ENCODE measurements at places on chromosomes 16 and 17.

DNA sequence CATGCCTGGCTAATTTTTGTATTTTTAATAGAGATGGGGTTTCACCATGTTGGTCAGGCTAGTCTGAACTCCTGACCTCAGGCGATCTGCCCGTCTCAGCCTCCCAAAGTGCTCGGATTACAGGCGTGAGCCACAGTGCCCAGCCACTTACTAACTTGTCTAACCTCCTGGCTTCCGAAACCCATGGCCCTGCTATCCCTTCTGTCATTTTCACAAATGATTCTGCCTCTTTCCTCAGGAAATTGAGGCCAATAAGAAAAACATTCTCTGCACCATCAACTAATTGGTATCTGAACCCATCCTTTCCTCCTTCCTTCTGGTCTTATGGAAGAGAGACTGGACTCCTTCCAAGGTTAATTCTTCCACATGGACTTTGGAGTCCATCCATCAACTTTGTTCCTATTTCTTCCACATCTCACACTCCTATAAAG, 27.9 kb upstream of the TNRC6A start:
- no peak for DNase-seq

GRCh38 chr16:70572050-70572925, 48.7 kb downstream of the SF3B3 start:
- DNase-seq: no peak

DNA sequence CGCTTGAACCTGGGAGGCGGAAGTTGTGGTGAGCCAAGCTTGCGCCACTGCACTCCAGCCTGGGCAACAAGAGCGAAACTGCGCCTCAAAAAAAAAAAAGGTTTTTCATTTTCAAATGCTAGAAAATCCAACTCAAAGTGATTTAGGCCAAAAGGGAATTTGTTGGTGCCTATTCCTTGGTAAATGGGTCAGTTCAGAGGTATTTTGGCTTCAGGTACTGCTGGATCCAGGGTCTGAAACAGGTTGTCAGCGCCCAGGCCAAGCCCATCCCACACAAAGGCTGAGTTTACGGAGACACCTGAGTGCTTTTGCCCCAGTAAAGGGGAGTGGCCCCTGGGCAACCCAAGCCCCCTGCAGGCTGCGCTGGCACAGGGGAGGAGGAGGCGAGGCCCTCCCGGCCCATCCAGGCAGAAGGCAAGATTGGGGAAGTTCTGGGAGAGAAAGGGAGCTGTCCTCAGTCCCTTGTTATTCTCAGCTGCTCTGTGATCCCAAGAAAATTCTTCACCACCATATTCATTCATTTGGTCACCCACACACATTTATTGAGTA, 8.5 kb upstream of the JPH3 start:
- DNase-seq: no peak

DNA sequence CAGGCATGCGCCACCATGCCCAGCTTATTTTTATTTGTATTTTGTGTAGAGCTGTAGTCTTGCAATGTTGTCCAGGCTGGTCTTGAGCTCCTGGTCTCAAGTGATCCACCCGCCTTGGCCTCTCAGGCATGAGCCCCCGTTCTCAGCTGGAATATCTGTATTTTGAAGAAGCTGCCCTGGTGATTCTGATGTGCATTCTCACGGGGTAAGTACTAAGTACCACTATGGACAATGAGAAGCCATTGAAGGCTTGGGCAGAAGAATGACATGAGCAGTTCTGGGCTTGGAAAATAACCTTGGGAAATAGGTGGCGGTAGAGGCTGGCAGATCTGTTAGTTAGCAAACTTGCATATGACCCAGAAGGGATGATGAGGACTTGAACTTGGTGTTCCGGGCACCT, 15.6 kb upstream of the NKD1 start:
- no peak for DNase-seq

DNA sequence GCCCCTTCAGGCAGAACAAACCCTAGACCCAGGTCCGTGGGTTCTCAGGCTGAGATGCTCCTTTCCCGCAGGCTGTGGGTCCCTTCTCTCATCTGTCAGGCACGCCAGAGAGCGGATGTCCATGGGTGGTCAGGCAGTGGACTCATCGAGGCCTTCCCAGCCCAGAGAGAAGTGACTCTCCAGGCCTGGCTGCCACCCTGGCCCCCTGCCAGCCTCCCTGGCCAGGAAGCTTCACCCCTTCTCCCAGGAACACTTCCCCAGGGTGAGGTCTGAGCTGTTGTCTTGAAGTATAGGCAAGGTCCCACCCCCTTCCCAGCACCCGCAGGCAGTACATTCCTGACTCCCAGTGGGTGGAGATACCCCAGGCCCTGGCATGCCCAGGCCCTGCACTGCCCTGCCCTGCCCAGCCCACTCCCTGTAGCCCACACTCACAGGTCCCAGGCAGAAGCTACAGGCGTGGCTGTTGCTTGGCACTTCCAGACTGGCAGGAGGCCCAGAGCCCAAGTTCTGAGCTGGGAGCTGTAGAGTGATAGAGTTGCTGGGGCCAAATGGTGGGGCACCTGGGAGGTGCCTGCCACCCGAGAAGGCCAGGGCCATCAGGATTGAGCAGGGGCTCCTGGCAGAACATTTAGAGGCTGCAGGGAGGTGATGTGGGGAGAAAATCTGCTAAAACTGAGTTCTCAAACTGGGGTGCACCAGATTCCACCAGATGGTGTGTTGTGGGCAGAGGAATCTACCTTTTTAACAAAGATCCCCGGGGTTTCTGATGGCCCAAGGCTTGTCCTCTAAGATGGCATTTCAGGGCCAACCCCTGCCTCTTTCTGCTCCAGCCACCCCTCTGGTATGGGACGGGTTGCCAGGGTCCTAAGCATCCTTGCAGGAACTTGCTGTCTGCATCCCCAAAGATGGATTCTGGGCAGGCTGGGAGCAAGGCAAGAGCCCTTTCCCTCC, 6.7 kb downstream of the ITGA3 start:
- DNase-seq: no peak

- DNase-seq: no peak
These were observed at the start of gene XYLT1 for GRCh38 chr16:17470908-17471718. Gene XYLT1 (minus strand): TSS chr16:17470960. CDS start chr16:17470796, 164 bp downstream.

DNA sequence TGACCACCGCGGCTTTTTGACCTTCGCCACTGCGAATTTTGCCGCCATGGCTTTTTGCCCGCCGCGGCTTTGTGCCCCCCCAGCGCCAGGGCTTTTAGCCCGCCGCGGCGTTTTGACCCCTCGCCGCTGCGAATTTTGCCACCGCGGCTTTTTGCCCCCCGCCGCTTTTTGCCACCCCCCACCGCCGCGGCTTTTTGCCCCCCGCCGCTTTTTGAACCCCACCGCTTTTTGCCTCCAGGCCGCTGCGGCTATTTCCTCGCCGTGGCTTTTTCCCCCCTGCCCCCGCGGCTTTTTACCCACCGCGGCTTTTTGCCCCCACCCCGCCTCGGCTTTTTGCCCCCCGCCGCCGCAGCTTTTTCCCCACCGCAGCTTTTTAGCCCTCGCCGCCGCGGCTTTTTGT, 134.8 kb upstream of the TP53TG3C start:
- DNase-seq: no peak

DNA sequence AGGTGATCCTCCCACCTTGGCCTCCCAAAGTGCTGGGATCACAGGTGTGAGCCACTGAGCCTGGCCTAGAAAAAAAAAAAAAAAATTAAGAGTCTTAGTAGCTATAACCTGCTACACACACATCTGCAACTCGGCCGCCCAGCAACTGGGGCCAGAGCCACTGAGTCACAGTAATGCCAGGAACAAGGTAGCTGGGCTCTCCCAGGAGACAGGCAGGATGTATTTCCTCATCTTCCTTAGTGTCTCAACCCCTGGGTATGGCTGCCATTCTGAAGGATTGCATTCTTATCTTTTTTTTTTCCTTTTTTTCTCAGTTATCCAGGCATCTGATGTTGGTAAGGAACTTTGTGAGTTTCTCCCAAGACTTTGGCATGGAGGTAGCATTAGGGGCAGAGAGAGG, 7.1 kb upstream of the PSMD3 start:
- DNase-seq: no peak

GRCh38 chr17:81932333-81932983, 4.6 kb downstream of the PYCR1 start:
- DNase-seq: no peak

DNA sequence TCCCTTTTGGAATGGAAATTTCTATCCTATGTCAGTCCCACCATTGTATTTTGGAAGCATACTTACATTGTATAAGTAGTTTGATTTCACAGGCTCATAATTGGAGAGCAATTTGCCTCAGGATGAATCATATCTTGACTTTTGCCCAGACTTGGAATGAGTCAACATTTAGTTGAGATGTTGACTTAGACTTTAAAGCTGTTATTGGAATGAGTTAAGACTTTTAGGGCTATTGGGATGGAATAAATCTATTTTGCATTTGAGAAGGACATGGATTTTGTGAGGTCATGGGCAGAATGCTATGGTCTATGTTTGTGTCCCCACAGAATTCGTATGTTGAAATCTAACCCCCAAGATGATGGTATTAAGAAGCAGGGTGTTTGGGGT, 12.2 kb upstream of the ZNF594 start:
- DNase-seq: no peak

- DNase-seq: peak; percentile 79
These were observed 16.1 kb downstream of the CCR7 start for GRCh38 chr17:40548982-40549685.

GRCh38 chr17:48564188-48565021, 13.7 kb downstream of the HOXB4 start:
- DNase-seq: no peak

- DNase-seq: no peak
These were observed 17.3 kb downstream of the DNAH17 start for GRCh38 chr17:78559749-78560368.

DNA sequence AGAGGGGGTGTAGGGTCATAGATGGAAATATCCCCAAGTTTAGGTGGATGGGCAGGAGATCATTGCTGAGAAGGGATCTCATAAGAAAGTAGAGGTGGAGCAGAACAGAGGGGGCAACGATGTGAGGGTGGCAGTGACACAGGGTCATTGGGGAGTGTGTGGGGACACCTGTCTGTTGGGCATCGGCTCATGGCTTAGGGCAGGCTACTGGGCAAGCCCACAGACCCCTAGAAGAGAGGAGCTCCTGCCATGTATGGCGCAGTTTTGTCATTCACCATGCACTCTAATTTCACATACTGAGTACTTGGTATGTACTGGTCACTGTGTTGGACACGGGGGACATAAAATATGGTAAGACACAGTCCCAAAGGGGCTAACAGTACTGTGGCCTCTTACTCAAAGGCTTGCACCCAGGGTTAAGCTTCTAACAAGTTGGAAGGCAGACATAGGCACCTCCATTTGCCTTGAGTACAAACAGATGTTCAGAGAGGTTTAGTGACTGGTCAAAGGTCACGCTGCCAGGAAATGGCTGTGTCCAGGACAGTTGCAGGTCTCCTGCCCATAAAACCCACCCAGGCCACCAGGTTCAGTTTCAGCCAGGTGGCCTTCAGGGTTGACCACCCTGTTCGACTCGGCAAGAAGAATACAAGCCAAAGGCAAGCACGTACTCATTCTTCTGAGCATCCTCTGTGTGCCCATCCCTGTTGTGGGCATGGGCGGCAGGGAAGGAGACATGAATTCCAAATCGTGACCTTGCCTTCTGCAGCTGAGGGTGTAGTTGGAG, 580.2 kb downstream of the KCNJ18 start:
- no peak for DNase-seq

DNA sequence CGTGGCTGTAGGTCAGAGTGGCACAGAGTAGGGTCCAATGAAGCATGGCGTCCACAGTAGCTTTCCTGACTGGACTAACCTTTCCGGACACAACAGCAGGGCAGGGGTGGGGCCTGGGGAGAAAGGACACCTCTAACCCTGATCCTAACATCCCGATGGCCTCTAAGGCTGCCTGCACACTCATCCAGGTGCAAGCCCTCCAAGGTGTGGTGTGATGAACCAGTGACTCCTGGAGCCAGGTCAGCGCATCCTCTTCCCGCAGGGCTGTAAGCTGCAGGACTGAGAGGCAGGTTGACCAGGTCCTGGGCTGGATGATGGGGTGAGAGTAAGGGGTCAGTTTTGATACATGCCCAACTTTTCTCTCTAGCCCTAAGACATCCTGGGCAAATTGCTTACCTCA, 3.1 kb upstream of the ERBB2 start:
- DNase-seq: no peak

DNA sequence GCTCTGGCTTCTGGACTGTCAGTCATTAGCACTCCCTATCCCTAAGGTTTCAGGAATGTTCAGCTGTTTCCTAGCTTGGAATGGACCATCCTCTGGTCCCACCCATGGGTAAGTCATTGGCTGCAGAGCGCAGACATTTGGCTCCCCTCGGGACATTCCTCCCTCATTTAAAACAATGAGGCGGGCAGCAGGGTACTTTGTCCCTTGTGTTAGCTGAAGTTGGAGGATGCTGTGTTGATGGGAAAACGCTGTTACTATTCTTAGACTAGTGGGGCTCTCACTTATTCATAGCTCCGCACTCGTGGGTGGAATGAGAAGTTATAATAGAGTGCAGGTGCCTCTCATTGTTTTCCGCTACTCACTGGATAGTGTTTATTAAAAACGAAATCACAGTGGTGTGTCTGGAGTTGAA, 673.8 kb downstream of the WWOX start:
- DNase-seq: no peak

DNA sequence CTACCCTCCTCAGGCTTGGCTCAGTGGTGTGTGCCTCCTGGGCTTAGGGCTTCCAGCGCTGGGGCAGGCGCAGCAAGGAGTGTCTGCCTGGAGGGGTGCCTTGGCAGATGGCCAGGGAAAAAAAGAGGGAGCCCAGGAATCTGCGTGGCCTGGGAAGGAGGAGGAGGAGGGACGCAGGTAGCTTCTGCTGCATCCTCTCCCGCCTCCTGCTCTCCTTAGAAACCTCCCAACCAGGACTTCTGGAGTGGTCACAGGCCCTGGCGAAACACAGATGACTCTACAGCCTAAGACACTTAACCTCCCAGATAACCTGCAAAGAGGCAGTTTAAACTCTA, 7.3 kb upstream of the BCAR1 start:
- DNase-seq: no peak

GRCh38 chr17:74963656-74964055, 8.9 kb downstream of the HID1 start:
- DNase-seq: no peak

DNA sequence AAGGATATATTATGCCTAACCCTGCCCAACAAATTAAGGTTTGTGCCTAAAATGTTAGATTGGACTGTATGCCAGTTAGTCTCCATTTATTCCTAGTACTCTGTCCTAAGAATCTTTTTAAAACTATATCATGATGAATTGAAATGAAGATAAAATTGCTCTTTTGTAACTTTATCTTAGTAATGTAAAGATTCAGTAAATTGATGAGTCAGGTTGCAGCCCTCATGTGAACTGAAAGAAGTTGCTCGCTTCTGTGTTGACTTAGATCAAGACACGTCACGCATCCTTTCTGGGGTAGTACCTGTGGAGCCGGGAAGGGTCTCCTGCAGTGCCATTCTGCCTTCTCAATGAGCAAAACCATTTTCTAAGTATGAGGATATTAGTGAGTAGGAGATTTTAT, 63.3 kb downstream of the GAN start:
- DNase-seq: no peak

All from NCI-H187 treated with DMSO at 0.1 percent for 48 hours (cell line).